Stomach (tissue), 19 donors: ENCODE measurements at places on chromosomes 3 and 15. TPM values are rescaled to one million over a fixed set of nuclear protein-coding genes. Genes with fewer than 3 reads are reported as not detected.

Gene SH2D7
- polyA plus RNA-seq: not detected

DNA sequence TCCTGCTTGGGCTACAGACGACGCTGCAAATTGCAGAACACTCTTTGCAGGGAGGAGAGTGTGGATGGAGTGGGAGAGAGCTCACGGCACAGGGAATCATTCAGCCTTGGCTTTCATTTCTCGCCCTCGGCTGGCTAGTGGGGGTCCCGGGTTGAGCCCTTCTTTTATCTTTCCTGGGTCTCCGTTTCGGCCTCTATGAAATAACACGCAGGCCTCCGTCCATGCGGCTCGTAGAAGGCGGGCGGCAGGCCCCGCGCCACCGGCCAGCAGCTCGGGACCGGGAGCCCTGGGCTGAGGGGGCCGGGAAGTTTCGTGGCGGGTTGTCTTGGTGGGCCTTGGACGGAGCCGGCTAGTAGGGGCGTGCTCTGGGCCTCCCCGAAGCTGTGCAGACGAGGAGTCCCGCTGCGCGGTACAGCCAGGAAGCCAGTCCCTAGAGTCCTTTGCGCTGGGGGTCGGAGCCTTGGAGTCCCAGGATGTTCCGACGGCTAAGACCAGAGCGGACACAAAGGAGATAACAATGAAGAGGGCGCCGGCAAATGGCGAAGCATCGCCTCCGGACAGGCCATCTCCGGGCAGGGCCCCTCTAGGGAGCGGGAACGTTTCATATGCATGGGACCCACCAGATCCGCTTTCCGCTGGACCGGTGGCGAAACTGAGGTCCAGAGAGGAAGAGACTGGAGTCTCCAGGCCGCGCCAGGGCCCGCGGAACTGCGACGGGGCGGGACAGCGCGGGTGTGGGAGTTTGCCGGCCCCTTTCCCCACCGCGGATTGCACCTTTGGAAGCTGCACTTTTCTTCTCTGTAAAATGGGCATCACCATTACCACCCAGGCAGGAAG, 4.3 kb downstream of the RNU6-1 start:
- DNase-seq: no peak

GRCh38 chr15:68450192-68450591, 18.2 kb upstream of the ITGA11 start:
- no peak for DNase-seq

Gene PLSCR5
- polyA plus RNA-seq: not detected

- DNase-seq: no peak
Measured at GRCh38 chr3:140501061-140501769, 176.6 kb upstream of the TRIM42 start.

Gene NOX5
- 0.18 TPM for polyA plus RNA-seq

Gene GREM1
- 14.6 TPM for polyA plus RNA-seq

GRCh38 chr3:159882790-159883779, 105.5 kb upstream of the IL12A start:
- DNase-seq: peak; percentile 22
